ENCODE measurements at places on chromosomes 5 and 9.

DNA sequence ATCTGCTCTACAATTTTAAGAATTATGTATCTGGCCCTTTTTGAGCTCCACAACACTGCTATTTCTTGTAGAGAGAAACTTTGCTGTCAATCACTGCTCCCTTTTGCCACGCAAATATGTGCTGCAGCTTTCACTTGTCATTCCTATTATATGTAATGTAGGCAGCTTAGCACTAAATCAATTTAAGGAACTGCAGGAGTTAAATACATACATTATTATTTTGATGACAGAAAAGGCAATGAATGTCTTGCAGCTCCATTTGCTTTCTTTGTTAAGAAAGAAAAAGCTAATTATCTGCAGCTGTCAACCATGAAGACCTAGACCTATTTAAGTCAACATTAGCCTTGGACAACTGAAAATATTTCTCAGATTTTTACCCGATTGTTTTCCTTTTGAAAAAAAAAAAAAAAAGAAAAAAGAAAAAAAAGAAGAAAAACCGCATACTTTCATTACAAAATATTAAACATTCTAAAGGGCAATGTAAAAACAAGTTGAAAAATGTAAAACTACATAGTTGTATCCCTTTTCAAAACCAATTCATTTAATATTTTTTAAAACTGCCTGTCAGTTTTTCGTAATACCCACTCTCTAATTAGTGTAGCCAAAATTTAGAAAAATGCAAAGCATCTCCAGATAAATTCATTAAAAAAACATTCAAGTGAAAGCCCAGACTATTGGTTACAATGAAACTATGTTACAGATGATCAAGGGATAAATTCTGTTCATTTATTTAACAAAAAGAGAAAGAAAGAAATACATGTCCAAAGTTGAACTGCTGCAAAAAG, 57.2 kb downstream of the RFX3 start:
- DNase-seq: no peak

DNA sequence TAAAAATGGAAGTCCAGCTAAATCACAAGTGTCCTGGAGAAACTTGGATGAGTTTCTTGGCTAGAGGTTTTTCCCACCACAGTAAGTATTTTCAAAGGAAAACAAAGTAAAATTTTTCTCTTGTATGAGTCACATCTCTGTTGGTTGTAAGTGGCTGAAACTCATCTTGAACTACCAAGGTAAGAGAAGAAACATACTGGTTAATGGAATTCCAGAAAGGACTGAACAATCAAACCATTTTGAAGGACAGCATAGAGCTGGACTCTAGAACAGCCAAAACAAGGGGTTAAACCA, 102.8 kb upstream of the CDKN2B start:
- DNase-seq: no peak

DNA sequence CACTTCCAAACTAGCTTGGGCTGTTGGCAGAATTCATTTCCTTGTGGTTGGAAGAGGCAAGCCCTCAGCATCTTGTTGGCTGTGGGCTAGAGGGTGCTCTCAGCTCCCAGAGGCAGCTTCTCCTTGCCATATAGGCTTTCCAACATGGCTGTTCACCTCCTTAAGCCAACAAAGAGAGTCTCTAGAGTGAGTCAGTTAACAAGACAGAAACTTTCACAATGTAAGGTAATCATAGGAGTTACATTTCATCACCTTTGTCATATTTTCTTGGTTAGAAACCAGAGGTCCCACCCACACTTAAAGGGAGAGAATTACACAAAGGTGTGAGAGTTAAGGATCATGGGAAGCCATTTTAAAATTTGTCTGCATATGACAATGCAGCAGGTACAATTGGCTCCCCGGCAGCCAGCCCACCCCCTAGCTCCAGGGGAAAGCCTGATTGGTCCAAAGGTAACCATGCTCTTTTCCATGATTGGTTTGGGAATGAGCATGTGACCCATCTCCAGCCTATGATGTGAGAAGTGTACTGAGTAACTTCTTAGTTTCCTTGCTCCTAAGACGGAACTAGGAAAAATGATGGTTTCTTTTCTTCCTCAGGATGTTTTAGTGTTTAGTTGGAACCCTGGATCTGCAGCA, 109.8 kb upstream of the MSX2 start:
- no peak for DNase-seq

- DNase-seq: no peak
Measured at GRCh38 chr5:31062902-31063580, 130.4 kb upstream of the CDH6 start.

DNA sequence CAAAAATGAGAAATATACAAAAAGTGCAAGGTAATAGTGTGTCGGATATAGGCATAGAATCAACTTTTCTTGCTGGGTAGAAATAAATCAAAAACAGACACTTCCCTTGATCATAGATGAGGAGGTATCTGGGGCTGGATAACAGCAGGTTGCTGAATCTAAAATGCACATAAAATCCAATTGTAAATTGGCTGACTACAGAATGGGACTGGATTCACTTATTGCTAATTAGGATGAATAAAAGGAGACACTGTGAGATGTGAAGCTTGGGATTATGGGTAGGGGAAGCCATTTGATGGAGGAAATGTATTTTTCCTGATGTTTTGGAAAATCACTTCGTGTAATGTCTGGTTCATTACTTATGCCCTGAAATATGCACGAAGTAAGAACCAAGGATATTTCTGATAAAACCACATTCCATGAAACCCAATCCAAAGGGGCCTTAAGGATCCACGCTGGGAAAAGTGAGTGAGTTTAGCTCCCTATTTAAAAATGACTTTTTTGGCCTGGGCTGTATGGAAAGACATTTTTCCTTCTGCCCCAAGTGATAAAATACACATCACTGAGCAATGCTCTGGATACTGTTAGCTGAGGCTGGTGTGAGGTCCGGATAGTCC, 136.1 kb downstream of the MARCHF11 start:
- DNase-seq: no peak

DNA sequence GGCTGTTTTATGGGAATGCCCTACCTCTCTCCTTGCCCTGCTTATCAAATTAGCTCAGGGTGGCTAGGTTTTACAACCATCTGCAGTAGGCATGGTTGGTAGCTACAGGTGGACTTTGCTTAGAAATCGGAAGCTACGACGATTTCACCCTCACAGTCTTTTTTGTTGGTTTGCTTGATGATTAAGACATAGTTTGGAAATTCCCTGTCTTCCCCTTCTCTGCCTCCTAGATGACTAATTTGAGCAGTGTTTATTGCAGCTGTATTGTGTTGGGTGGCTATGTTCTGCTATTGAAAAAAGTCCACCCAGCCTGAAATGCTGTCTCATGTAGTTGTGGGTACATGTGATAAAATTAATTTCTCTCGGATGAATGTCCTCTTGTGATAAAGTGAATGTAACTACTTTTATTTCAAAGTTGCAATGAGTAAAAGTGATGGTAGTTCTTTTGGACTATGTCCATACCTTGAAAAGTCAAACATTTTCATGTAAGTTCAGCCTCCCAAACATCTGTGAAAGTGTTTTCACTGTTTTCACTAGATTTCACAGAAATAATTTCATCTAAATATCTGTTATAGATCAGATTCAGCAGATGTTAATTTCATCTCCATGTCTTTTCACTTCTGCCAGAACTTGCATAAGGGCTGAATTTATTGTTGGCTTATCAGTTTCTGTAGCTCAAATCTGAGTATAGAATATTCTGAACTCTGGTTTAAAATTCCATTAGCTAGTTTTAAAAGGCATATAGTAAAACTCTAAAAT, 37.3 kb upstream of the FYB1 start:
- no peak for DNase-seq

DNA sequence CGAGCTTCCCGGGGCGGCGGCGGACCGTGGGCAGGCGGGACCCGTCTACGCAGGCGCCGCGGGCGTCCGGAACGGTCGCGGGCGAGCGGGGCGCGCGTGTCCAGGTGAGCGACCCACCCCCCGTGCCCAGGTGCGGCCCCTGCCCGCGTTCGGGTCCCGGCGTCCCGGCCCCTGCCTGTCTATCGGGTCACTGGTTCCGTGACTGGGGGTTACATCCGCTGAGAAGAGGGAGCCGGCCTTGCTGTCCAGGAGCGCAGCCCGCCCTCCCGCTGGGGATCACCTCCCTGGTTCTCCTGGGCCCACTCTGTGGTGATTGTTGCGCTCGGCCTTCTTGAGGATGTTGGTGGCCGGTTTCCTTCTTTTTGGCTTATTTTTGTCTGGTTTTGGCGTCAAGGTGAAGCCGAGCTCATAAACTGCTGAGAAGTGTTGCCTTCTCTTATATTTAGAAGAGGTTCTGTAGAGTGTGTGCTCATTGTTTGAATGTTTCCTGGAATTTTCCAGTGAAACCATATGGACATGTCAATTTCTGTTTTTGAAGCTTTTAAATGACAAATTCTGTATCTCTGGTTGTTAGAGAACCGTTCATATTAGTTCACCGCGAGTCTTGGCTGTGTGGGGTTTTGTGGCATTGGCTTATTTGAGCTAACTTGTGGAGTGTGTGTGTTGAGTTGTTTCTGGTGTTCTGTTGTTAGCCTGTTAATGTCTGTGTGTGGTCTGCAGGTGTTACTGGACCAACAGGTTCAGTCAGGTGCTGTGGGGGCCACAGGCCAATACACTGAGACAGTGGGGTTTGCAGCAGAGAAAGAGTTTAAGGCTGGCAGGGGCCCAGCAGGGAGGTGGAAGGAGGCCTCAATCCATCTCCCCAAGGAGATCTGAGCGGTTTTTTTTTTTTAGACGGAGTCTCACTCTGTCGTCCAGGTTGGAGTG, 621 bp downstream of the CEP72 start:
- DNase-seq: no peak

GRCh38 chr5:102711525-102712385, 43.4 kb upstream of the PAM start:
- DNase-seq: no peak

GRCh38 chr9:38107405-38107804, 38.4 kb upstream of the SHB start:
- no peak for DNase-seq

- no peak for DNase-seq
Measured at GRCh38 chr5:78538240-78538850, 110.2 kb downstream of the LHFPL2 start.

DNA sequence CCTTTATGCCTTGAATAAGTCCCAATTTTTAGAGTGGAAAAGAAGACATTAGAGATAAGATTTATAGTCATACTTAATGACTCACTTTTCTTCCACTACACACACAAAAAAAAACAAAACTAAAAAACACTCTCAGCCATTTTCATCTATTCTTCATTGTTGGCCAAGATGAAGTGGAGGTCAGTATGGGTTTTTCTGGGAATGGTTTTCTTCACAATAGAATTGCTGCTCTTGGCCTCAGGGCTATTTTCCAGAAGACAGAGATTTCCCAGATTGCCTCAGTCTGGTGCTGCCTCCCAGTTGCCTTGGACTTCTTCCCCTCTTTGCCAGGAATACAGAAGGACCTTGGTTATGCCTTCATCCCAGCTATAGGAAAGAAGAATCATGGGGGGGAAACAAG, 463.7 kb downstream of the TMEM232 start:
- DNase-seq: no peak

DNA sequence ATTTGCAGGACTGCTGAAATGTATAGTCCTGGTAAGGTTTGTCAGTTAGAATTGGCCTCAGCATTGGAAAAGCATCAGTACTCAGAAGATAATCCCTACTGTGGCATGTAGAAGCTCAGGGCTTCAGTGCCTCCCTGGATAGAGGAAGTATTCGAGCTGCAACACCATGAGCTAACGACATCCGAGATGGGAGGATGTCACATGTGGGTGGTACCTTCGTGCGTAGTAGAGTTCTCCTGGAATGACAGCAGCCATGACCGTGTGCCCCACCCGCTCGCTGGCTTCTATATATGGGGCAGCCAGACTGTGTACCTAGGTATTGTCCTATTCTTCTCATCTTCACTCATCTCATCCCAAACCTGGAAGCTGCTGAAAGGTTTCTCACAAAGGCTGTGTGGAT, 345.8 kb upstream of the KLF9 start:
- no peak for DNase-seq

GRCh38 chr9:38294220-38294960, 98.1 kb upstream of the ALDH1B1 start:
- DNase-seq: no peak

DNA sequence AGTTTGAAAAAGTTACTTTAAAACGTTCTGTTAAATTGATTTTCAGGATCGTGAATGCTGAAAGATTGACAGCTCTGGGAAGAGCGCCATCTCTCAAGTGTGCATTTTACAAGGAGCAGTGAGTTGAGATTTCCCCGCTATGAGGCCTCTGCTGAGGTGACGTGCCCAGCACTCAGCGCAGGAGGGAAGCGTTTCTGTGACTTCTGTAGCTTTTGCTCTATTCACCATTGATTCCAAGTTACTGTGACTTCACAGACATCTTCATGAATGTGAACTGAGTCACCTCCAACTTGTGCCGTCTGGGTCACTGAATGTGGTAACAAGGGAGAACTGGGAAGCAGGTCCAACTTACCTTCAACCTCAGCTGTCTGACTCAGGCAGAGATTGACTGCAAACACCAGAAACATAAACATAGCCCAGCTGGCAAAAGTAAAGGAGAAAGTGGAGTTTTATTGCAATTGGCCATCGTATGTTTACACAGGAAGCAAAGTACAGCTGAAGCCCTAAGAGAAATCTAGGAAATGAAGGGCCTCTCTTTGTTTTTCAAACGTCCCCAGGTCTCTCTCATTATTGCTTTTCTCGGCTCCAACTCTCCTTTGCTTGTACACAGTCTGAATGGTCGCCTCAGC, 428.8 kb upstream of the CLINT1 start:
- no peak for DNase-seq

- no peak for DNase-seq
Measured at GRCh38 chr5:68627001-68627400, 411.4 kb downstream of the PIK3R1 start.

DNA sequence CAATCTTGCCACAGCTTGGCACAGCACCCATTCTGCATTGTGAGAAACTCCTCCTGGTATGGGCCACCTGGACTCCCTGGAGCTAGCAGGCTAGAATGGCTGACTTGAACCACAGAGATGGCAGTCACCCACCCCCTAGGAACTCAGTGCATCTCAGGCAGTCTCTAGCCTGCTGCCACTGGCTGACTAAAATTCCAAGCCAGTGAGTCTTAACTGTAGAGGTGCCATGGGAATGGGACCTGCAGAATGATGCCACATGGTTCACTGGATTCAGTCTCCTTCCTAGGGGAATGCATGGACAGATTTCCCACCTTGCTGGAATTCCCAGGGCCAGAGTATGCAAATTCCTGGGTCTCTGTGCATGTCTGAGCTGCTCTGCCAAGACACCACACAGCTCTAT, 382.9 kb downstream of the MAN2A1 start:
- DNase-seq: no peak

DNA sequence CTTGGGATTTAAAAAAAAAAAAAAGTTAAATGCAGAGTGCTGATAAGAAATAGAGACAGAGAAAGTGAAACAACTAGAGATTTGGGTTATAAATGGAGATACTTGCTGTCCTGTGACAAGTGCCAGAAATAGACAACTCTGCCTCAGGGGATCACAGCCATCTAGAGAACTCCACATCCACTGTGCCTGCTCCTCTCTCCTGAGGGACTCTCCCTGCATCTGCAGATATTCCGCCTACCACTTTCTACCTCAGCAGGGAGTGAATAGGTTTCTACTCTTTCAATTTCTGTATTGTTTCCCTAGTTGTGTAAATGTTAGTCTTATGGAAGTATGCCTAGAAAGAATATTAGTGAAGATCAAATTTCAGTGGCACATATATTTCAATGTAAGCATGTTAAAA, 307.2 kb downstream of the HTR1A start:
- no peak for DNase-seq

- no peak for DNase-seq
Measured at GRCh38 chr5:141590127-141590526, 28.7 kb downstream of the DIAPH1 start.

Data from activated naive CD4-positive, alpha-beta T cell treated with Interleukin-2 at 50 U/mL for 16 hours (primary cell).